Tibial artery (tissue), 4 donors: ENCODE measurements at places on chromosomes 7 and 10.

DNA sequence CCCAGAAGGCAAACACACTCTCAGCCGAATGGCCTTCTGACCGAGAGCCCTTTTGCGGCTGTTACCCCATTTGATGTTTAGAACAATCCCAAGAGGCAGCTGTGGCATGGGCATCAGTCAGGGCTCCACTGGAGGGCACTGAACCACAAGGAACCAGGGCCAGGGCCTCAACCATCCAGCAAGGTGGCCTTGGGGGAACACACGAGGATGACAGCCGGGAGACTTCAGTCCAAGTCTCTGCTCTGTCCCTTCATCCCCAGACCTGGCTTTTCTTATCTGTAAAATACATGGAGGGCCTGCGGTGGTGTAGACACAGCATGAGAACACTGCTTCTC is 63.6 kb upstream of the INSIG1 start:
- DNase-seq, result no peak

- DNase-seq, result no peak
These were observed 83.9 kb downstream of the JAZF1 start for GRCh38 chr7:28096713-28097112.

DNA sequence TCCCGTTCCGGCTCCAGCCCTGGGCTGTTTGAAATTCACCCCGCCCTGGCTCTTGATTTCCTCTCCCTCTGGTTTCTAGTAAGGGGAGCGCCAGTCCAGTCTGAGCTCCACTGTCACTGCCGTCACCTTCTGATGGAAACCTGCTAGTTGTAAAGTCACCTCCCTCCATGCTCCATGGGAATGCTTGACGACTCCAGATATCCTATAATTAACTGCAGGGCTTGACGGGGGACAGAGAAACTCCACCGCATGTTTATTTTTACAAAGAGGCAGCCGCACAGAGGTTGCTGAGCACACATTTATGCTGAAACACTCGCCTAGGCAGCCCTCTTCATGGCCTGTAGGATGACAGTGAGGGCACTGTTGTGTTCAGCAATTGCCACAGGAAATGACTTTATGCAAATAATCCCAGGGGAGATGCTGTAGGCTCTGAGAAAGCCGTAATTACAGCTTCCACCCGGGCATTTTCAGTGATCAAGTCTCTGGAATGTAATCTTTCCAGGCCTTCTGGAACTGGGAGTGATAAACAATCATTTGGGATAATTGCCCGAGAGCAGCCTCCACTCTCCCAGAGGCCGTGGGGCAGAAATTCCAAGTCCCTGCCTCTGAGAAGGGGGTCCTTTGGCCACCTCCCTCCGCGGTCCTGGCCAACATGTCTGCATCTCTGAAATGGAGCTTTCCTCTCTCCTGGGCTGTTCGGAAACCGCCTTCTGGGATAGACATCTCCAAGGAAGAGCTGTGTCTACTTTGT is 300.5 kb downstream of the KLF6 start:
- DNase-seq, result no peak

DNA sequence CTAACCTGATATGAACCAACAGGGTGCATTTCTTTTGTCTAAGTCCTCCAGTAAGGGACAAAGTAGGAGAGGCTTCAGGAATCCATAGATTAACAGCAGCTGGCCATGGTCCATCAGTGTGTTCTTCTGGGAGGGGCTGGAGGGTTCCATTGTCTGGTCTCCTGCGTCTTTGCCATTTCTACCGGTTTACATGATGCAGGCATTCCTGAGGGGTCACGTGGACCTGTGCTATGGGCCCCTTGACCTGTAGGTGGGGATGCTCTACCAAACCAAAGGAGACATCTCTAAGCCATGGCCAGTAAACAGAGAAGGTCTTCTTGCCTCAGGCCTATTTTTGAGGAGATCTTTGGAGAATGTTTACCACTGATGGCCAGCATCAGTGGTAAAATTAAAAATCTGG is 28.7 kb upstream of the HABP2 start:
- peak; percentile 23 for DNase-seq

GRCh38 chr10:62689712-62690111 is 114.8 kb upstream of the ADO start:
- DNase-seq, result no peak

DNA sequence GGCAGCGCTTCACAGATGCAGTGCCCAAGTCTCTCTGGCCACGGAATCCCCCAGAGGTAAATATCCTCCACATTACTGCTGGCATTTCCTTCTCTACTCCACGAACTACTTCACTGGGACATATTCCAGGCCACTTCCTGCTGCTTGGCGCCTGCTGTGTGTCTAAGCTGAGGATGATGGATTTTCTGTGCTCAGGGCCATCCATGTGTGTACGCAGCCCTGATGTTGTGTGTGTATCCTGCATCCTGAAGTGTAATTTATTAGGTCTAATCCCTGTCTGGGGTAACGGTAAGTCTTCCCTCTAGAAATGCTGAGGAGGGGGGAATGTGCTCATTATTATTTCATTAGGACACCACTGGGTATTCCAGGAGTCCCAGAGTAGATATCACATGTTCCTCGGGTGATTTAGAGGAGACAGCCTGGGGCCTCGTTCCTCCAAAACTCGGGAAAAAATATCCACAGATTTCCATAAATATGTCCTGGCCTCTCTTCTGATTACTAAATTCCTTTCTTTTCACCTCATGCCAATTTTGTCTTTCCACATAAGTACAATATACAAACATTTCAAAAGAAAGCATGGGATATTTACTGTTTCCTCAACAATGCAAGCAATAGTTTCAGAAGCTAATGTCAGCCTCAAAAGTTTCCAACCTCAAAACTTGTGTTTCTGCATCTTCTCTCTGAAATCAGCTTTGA is 25.5 kb upstream of the HABP2 start:
- no peak for DNase-seq

- DNase-seq, result no peak
These were observed 87.9 kb upstream of the PDE1C start for GRCh38 chr7:32158076-32158475.

DNA sequence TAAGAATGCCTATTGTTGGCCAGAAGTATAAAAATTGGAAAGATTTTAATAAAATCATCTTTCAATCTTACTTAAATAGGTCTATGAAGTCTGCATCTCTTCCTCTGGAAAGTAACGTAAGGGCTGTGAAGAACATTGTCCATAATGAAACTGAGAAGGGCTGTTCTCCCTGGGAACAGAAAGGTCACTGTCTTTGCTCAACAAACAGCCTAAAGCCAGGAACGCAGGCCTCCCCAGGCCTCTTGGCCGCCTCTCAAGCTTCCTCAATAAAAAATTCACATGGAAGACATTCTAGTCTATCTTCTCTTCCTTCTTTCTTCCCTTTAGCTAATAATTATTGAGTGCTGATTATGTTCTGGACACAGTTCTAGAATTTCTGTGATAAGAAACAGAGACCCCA is 9.1 kb upstream of the IDI2 start:
- DNase-seq, result no peak
